ENCODE measurements at places on chromosomes 16 and 17. TPM values are rescaled to one million over a fixed set of nuclear protein-coding genes. Genes with fewer than 3 reads are reported as not detected.

Gene C17orf75
- 5.4 TPM for total RNA-seq

Gene DDX52
- total RNA-seq = 16.1 TPM

Gene RNU2-1
- not detected for total RNA-seq

Gene MYH13
- 0.47 TPM for total RNA-seq

Gene ZP2
- not detected for total RNA-seq

Gene USP43
- not detected for total RNA-seq

Gene TMEM100
- total RNA-seq = 7.6 TPM

Gene MAP2K6
- total RNA-seq = 16.8 TPM

Gene NPIPB2
- total RNA-seq = 2.3 TPM
